Activated naive CD4-positive, alpha-beta T cell treated with anti-CD3 and anti-CD28 coated beads, Interleukin-2, amount 10 ng/mL, durations not matched to agents 7 days and 5 days (primary cell): ENCODE measurements at places on chromosomes 5 and 9.

DNA sequence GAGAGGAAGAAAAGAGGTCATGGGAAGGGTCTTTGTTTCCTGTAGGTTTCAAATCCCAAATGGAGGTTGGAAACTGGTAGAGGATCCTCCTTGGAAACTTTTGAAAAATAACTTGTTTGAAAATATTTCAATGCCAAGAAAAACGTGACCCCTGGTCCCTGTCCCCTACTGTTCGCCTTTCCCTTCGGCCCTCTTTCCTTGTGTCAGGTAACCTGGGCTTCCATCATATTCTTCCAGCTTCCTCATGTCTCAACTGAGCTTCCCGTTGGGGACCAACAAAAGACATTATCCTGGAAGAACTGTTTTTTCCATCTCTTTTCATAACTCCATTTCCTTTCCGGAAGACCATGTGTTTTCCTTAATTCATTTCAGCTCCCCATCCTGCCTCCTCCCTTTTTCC, 266.8 kb upstream of the ANKRD55 start:
- no peak for DNase-seq

DNA sequence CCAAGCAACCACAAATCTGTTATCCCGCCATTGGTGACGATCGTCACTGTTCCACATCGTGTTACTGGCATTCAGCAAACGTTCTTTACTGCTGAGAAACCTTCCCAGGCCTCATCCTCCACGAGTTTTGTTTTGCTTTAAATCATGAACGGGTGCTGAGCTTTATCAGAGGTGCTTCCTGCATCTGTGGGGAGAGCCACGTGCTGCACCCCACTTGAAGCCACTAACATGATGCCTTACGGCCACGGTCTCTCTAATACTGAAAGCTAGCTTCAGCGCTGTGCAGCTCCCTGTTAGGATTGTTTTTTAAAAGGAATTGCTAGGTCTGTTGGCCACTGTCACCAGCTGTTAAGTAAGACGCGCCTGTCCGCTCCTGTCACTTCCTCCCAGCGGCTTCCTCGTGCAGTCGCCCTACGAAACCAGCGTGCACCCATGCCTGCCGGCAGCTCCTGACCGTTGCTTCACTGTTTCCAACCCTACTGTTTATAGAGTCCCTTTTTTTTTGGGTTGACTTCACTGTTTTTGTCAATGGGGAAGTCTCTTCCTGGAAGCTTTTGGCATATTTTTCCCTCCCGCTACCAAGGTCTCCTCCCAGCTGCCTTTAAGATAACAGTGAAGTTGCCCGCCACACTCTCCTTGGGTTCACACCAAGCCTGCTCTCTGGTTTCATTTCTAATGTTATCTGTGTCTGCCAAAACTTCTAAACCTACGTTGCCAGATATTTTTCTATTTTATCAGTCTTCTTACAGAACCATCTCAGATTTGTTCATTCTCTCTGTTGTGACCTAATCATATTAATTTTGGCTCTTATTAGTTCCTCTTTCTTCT, 20.3 kb downstream of the LPCAT1 start:
- DNase-seq = peak; percentile 26

- DNase-seq = no peak
These were observed 11.7 kb upstream of the CARNMT1 start for GRCh38 chr9:75039801-75040200.

DNA sequence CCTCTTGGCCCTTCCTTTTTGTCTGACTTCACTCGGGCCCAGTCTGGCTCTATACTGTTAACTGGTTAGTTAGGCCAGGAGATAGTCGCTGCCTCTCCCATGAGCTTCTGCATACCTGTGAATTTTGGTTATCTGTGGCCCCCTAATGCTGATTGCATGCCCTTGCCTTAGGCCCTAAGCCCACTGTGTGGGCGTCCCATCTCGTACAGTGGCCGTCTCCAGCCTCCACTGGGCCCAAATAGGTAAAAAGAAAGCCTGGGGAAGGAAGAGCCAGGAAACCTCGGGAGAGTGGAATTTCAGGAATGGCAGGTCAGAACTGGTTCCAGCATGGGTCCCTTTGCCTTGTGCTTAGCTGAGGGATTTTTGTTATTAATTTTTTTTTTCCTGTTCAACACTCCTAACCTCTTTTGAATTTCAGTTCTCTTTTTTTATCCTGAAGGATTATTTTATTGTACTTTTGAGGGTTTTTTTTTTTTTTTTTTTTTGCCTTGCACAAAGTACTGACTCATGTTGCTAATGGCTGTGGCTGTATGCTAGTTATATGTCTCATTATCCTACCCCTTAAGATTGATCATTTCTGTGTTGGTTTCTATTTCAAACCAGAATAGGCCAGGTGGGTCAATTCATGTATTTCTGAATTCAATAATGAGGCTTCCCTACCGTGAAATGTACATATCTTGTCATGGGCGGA, 3.4 kb downstream of the PRRC2B start:
- no peak for DNase-seq

DNA sequence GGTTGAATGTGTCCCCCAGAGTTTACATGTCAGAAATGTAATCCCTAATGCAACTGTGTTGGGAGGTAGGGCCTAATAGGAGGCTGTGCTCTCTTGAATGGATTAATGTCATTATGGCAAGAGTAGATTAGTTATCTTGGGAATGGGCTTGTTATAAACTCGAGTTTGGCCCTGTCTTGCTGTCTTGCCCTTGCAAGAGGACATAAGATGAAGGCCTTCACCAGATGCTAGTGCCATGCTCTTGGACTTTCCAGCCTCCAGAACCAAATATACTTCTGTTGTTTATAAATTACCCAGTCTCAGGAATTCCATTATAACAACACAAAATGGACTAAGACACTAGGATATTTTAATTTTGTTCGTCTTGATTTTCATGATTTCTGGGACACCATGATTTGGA, 5.4 kb downstream of the PIK3R1 start:
- no peak for DNase-seq

- no peak for DNase-seq
These were observed 50.1 kb upstream of the ANKRD33B start for GRCh38 chr5:10513501-10514442.

GRCh38 chr5:138502121-138502520, 36.8 kb downstream of the EGR1 start:
- no peak for DNase-seq

GRCh38 chr9:107299437-107299836, 16.4 kb downstream of the RAD23B start:
- DNase-seq = no peak

GRCh38 chr9:27548055-27548741, 18.6 kb upstream of the MOB3B start:
- no peak for DNase-seq

DNA sequence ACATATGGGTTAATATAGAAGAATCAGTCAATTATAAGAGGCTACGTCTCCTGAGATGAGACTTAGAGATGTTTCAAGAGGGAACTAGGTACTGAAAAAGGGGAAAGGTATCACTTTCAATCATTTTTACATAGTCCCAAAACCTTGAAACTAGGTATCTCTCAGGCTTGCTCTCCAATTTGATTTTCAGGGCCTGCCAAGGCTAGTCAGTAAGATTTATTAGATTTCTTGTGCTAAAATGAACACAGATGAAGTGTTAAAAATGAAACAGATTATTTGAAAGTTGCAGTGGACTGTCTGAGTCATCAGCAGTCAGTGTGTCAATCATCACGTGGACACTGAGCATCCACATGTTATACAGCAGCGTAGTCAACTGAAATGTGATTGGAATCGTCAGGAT, 591.1 kb downstream of the DTWD2 start:
- DNase-seq = no peak

- DNase-seq = no peak
These were observed 170.0 kb downstream of the TMEM38B start for GRCh38 chr9:105864248-105864898.

DNA sequence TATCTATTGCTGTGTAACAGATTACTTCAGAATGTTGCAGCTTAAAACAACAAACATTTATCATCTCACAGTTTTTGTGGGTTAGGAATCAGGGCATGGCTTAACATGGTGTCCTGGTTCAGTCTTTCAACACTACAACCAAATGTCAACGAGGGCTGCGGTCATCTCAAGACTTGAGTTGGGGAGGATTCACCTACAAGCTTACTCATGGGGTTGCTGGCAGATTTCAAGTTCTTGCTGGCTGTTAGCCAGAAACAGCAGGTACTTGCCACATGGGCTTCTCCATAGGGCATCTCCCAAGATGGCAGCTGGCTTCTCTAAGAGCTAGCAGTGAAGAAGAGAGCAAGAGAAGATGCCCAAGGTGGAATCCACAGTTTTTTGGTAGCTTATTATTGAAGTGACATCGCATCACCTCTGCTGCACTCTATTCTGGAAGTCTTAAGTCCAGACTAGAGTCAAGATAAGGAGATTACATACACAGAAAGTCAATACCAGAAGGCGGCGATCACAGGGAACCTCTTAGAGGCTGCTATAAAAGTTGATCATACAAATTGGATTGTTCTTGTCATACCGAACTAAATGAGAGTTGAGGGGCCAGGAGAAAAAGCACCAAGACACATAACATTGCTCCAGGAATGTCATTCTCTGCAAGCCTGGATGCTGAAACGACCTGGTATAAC, 42.2 kb downstream of the C9orf153 start:
- DNase-seq = no peak

- DNase-seq = no peak
These were observed 10.4 kb upstream of the ZBTB43 start for GRCh38 chr9:126794441-126794840.

DNA sequence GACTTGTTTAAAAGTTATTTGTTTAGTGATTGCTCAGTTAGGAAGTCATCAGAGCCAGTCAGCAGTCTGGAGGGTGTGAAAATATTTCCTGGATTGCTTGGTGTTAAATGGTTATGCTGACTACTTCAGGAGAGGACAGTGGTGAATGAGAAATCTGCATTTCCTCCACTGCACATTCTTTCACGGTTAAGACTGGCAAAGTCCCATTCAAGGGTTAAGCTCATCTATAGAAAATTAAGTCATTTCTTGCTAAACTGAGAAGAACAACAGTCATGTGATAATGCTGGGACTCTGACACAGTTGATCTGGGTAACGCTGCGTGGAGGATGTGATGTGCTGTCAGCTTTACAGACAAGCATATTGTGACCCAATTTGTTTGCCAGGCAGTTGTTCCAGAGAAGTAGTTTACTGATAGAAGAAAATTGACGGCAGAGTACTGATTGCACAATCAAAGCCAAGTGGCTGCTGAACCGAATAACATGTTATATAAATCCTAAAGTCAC, 80.4 kb downstream of the GRAMD2B start:
- no peak for DNase-seq

DNA sequence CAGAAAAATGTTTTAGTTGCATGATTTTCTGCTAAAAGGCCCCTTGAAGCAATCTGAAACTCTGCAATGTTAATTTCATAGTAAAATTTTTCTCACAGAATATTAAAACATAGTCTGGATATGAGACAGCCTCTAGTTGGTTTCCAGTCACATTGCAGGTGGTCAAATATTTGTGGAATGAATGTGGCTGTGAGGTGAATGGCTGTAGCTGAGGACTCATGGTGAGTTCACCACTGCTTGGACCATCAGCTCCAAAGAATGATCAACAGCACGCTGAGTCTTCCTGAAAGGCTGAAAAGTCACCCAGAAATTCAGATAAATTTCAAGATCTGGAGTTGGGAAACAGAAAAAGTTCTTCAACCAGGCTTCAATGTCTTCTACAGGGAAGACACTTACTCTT, 79.8 kb downstream of the MAT2B start:
- no peak for DNase-seq

GRCh38 chr5:61167382-61167781, 5.1 kb upstream of the SMIM15 start:
- DNase-seq = no peak

GRCh38 chr5:180787711-180788431, 14.7 kb downstream of the MGAT1 start:
- no peak for DNase-seq

GRCh38 chr9:893843-894420, 52.4 kb downstream of the DMRT1 start:
- DNase-seq = peak; percentile 66

- DNase-seq = no peak
These were observed 279.4 kb upstream of the GRIA1 start for GRCh38 chr5:153211076-153211475.

DNA sequence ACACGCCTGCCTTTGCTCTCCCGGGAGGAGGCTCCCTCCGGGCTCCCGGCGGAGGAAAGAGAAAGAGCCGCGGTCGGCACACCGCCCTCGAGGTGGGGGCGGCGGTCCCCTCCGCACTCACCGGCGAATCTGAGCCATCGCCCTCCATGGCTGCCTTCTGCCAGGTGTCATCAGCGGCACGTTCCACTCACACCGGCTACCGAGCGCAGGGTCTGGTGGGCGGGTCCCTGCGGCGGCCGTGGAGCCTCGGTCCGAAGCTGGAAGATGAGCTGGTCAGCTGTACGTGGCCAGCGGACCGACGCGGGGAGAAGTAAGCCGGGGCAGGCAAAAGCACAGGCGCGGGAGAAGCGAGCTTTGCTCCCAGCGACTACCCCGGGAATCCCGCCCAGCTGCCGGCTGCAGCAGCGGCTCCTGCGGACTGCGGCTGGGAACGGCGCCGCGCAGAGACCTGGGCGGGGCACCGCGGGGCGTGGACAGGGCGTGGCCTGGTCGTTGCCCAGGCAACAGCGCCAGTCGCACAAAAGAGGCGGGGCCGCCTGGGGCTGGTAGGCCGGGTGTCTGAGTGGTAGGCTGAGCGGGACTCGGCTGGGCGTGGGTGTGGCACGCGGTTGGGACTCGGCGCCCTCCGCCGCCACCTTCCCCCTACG, at the start of gene TRIM36:
Gene TRIM36, minus strand, starts transcription at position 422 of the 647 bp plus-strand sequence. Its CDS starts 274 bp downstream, at position 148.
- DNase-seq = peak; percentile 94

- DNase-seq = no peak
These were observed 792.2 kb upstream of the CDH9 start for GRCh38 chr5:27830546-27830945.

GRCh38 chr5:141349917-141350619, at the start of gene PCDHGB1:
Gene PCDHGB1 (plus strand): TSS chr5:141350099. CDS start chr5:141350261, 162 bp downstream.
- DNase-seq = peak; percentile 54

- no peak for DNase-seq
These were observed 121.6 kb downstream of the MEF2C start for GRCh38 chr5:88761269-88761850.

DNA sequence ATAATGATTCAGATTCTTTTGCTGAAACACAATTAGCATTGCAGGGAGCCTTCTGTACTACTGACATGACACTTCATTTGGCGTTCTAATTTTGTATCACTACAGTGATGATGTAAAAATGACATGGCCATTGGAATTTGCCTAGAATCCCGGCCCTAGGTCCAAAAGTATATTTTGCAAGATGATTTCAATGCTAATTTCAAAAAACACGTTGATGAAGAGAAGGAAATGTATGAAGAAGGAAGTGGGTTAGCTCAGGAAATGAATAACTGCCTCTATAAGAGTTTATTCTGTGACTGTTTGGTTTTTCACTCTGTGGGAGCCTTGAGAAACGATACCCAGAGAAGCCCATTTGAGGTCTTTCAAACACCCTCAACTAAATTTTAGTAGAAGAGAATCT, 59.3 kb downstream of the OSTF1 start:
- no peak for DNase-seq

DNA sequence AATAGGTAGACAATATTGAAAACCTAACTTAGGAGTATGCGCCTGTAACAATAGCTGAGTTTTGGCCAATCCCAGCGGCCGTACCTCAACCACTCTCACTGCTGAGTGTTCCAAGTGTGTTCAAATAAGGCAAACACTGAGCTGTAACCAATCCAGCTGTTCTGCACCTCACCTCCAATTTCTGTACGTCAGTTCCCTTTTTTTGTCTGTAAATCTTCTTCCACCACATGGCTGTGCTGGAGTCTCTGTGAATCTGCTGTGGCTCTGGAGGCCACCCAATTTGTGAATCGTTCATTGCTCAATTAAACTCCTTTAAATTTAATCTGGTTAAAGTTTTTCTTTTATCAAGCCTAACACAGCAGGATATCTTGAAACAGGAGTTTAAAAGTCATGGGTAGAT, 116.3 kb downstream of the SLC28A3 start:
- no peak for DNase-seq
